ENCODE measurements at places on chromosomes 13 and 19.

DNA sequence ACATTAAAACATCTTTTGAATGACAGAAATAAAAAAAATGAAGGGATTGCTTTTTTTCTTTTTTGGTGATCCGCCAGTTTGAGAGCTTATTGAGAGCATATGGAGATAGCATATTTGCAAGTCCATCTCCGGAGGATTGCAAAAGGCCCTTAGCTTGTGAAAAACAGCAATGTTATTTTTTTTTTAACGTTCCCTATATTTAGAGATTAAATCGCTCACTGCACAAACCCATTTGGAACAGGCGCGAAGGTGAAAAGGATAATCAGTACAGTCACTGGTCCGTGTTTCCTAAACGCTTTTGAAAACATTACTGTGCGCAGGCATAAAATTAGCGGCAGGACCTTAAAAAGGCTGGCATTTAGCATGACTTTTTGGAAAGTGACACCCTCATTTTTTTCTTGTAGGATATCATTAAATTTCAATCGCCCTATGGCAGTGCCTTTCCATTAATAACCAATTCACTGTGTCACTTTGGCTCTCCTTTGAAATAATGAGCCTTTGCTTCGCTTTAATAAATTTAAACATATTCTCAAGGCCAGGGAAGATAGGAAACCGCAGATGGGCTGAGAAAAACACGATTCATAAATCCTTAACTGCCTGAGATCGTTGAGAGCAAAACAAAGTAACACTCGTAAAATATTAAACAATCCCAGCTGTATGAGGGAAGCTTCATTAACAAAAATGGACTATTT lies 342.2 kb downstream of the DACH1 start:
- no peak for DNase-seq

DNA sequence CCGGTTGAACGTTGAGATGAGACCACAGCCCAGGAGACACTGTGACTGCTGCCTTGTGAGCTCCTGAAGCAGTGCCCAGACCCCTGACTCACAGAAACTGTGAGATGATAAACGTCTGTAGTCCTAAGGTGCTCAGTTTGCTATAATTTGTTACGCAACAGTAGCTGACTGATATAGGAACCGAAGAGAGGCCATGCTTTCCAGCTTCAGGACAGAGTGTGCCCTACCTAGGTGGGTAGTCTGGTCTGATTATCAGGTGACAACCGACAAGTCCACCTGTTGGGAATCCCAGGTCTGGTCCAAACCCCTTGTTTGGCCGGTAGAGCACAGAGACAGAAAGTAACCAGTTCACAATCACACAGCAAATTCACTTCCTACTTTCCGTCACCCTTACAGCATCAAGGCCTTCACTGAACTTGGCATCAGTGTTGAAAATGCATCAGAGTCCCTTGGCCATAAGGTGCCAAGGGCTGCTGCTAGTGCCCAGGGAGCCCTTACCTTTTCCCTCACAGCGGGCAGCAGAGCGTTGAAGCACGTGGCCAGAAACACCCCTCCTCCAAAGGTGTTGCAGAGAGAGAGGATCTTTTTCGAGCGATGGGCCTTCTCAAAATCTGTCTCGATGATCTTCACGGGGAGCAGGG lies 3.1 kb downstream of the SLC39A3 start:
- DNase-seq: no peak

DNA sequence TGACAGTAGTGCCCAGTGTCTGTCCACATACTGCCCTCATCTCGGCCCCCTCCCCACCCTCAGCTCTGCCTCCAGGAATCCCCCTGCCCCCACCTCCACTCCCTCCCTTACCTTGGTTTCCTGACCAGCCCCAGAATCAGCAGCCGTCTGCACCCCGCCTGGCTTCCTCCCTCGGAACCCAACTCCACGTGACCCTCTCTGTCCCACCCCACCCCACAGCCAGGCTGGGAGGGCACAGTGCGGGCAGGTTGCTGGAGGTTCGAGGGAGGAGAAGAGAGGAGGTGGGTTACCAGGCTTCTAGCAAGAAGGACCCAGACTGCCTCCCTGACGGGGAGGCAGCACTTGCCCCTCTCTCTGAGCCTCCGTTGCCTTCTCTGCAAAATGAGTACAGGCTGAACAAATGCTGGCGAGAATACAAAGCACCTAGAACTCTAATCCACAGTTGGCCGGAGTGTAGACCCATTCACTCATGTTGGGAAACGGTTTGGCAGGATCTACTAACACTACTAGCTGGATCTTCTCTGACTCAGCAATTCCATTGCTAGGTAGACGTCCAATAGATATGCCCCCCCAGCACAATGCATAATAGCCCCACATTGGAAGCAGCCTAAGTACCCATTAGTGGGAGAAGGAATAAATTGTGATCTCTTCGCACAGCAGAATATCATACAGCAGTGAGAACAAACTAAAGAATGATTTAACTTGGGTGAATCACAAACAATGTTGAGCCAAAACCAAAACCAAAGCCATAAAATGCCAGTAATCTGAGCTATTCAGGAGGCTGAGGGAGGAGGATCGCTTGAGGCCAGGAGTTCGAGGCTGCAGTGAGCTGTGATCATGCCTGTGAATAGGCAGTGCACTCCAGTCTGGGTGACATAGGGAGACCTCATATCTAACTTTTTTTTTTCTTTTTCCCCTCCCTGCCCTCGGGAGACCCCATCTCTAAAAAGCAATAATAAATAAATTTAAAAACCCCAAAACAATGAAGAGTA lies at the start of gene RASAL3:
TSS of gene RASAL3 (minus strand) at position 151 of the 992 bp plus-strand sequence. CDS start 186 bp downstream, outside the sequence.
- DNase-seq: no peak

GRCh38 chr13:84126671-84127171 lies 244.4 kb upstream of the SLITRK1 start:
- DNase-seq: no peak

DNA sequence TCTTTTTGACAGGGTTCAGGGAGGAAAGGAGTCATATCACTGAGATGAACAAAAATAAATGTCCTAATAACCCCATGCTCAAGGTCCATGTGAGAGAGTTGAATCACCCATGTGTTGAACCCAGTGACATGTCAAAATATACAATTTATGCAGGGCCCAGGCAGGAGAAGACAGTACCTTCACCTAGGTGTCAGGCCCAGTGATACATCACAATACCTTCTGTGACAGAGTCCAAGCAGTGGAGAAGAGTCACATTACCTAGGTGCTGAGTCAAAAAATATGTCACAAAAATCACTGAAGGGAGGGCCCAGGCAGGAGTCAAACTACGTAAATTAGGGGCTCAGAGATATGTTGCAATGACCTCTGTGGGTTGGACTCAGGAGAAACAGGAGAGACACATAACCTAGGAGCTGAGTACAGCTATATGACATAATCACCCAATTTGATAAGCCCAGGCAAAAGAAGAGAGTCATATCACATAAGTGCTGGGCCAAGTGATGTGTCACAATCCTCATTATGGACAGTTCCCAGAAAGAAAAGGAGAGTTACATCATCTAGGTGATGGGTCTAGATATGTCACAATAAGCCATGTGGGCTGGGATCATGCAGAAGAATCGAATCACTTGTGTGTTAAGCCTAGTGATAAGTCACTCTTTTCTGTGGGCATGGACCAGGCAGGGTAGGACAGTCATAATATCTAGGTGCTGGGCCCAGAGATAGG lies 13.8 kb upstream of the ZNF724 start:
- no peak for DNase-seq

DNA sequence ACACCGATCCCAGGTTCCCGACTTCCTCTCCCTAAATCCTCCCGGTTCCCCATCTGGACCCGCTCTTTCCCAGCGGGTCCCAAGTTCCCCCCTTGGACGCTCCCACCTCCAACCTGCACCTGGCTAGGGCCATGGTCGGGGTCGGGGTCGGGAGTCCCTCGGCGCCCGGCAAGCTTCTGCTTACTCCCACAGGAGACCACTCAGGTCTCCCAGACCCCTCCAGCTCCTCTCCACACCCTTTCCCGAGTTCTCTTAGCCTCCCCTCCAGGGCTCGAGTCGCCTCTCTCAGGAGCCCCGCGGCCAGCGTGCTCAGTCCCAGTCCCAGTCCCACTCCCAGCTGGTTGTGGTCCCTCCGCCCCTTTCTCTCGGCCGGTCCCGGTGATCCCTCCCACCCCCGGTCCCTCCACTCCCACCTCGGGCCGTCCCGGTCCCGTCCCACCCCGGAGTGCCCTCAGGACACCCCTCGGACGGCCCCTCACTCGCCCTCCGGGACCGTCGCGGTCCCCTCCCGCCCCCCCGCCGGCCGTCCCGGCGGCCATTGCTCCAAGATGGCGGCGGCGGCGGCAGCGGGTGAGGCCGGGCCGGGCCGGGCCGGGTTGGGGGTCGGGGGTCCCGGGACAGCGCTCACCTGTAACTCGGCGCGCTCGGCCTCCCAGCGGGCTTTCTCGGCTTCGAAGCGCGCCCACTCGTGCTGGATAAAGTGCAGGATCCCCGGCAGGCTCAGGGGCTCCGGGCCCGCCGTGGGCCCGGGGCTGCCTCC lies at the start of gene FKRP:
TSS of gene FKRP (plus strand) at position 537 of the 760 bp plus-strand sequence. CDS start 9,394 bp downstream, outside the sequence.
- no peak for DNase-seq
